Foreskin keratinocyte (primary cell): ENCODE measurements at places on chromosomes 3 and 15. TPM values are rescaled to one million over a fixed set of nuclear protein-coding genes. Genes with fewer than 3 reads are reported as not detected.

MYNN gene
- total RNA-seq: 15.1 and 15.9 TPM in 2 replicates

GLCE gene
- 19.4 and 20.5 TPM in 2 replicates for total RNA-seq

CLDN11 gene
- total RNA-seq: 4.8 and 22.6 TPM in 2 replicates

LRRK1 gene
- total RNA-seq: 13.5 and 13.7 TPM in 2 replicates

LSMEM2 gene
- total RNA-seq: not detected in 2 replicates

FMN1 gene
- 1.7 TPM in 2 replicates for total RNA-seq

SMAD6 gene
- total RNA-seq: 0.10 TPM in 1 of 2 replicates, not detected in the other

HIGD2B gene
- total RNA-seq: 0.07 TPM in 1 of 2 replicates, not detected in the other

- DNase-seq: no peak
These were observed 177.1 kb downstream of the NSMCE3 start for GRCh38 chr15:29092376-29093064.

DNA sequence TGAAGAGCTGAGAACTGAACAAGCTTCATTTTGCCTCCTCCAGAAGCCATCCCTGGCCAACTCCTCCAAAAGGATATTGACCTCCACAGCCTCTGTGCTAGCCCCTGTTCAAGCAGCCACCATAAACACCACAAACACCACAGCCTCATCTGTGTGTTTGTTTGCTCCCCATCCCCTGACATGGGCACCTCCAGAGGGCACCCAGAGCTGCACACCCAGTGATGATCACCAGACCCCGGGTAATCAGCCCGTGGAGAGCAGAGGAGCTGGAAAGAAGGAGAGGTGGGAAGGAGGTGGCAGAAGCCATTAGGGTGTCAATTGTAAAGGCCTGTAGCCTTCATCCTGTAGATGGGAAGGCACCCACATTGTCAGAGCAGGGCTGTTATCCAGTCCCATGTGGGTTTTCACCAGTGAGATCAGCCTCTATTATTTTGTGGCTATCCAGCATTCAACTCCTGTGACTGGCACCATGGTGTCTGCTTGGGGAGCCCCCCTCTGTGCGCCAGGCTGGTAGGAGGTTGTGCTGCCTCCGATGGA, 6.8 kb upstream of the WNT7A start:
- DNase-seq: no peak

DNA sequence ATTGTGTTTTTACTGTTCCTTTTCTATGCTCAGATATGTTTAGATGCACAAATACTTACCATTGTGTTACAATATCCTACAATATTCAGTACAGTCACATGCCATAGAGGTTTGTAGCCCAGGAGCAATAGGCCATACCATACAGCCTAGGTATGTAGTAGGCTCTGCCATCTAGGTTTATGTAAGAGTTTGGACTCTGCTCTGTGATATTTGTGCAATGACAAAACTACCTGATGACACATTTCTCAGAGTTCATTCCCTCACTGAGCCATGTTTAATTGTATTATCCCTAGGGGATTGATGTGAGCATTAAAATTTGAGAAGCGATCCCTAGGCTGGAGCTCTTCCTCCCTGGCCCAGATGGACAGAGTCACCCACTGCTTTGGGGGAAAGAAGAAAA, 270.0 kb upstream of the PROK2 start:
- no peak for DNase-seq

GRCh38 chr3:10419637-10420232, 85.7 kb downstream of the ATP2B2 start:
- peak; percentile 44 for DNase-seq

DNA sequence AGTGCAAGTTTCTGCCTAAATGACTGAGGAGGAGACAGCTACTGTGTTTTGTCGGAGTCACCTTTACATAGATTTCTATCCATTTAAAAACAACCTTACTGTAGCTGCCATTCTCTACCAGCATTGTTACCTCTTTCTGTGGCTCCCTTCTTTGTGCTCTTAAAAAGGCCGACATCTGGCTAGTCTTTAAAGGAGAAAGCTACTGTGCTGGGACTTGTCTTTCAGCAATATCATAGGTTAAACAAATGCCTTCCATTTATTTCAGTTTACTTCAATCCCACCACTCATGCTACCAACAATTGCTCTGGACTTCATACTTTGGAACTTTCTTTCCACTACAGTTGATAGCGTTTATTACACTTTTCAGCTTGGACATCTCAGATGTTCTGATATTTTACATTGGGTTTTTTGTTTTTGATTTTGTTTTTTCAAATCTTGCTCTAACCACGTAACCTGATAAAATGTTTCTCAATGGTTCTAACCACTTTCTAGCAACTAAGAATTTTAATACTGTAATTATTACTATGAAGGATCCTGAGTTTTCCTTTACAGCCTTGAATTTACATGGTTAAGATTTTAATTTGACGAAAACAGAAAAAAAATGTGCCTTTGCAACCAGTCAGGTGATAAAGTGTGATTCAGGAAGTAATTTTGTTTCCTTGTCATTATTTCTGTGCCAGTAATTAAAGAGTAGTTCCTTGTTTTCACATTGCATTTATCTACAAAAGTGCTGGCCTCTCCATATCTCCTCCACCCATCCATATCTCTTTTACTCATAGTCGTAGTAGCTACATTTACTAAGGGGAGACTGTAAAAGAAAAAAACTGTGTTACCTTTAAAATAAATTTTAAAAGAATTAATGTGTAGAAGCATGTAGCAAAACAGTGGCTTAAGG, 1.3 kb upstream of the CBLB start:
- DNase-seq: no peak

DNA sequence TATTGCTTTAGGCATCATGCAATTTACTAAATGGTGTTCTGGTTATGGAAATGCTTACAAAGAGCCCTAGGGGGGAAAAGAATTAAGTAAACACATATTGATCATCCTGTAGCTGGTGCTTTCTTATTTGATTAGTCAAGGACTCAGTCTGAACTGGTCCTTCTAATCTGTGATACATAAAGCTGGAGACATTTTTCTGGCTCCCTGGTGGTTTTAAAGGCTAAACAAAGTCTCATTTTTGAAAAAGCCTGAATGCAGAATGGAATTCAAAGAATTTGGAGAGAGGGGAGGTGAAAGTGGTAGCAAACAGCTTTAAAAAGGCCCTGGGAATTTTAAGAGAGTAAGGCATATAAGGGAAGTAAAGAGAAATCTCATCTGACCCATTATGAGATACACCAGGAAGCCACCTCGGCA, 149.7 kb downstream of the RBMS3 start:
- DNase-seq: no peak

DNA sequence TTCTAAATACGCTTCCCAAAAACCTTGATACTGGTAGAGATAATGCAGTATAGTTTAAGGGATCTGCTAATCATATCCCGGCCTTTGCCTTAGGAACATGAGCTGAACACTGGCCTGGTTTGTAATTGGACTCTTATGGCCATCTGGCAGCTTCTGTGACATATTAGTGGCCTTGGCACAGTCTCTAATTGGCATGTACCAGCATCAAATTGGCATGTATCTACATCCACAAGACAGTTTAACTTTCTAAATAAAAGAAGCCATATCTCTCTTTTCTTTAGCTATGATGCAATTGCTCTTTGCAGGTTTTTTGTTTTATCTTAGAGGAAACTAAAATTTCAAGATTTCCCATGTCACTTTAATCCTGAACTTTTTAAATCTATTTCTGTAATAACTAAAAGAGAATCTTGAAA, 44.6 kb upstream of the FILIP1L start:
- DNase-seq: no peak
